Common myeloid progenitor, CD34-positive (primary cell): ENCODE measurements at places on chromosomes 13 and 19.

- DNase-seq: no peak
Measured at GRCh38 chr13:95650696-95651095, 6.2 kb upstream of the DZIP1 start.

GRCh38 chr13:76929851-76930374, 18.4 kb upstream of the ACOD1 start:
- no peak for DNase-seq

- DNase-seq: no peak
Measured at GRCh38 chr19:2517881-2518601, 42.1 kb downstream of the GADD45B start.

- DNase-seq: no peak
Measured at GRCh38 chr19:46296722-46297461, at the start of gene HIF3A. HIF3A (plus strand) TSS chr19:46297042; CDS start chr19:46297077, 35 bp downstream.

DNA sequence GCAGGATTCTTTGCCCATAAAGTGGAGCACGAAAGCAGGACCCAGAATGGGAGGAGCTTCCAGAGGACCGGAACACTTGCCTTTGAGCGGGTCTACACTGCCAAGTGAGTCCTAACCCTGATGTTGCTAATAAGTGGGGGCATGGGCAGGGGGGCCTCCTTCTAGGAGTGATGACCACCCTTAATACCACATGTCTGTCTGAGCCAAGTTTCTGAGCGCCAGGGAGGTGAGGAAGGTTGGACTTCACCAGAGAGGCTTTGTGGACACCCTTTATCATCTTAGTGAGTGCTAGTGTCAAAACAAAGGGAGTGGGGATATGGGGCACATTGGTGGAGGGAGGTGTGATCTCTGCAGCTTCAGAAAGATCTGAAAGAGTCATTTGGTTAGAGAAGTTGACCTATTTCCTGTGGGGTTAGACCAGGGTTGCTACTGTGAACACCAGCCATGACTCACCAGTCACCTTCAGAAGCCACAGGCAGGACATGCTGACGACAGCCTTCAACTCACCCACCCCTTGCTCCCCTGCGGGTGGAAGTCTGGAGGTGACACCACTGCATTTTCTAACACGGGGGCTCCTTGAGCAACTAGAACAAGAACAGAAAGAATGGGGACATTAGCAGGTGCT, 8.8 kb downstream of the ALOX5AP start:
- DNase-seq: peak; percentile 99

DNA sequence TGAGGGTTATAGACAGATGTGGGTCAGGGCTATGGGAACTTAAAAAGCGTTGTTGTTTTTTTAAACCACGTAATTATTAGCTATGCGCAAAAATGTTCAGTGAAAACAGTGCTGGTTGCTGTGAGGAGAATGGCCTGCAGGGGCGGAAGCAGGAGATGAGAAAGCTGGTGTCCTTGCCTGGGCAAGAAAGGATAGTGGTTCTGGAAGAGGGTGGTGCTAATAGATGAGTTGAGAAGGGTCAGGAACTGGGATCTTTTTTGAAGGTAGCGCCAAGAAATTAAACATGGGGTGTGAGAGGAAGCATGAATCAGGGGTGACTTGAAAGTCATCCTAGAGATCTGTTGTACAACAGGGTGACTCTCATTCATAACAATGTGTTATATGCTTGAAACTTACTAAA, 4.8 kb upstream of the SMG9 start:
- DNase-seq: no peak

DNA sequence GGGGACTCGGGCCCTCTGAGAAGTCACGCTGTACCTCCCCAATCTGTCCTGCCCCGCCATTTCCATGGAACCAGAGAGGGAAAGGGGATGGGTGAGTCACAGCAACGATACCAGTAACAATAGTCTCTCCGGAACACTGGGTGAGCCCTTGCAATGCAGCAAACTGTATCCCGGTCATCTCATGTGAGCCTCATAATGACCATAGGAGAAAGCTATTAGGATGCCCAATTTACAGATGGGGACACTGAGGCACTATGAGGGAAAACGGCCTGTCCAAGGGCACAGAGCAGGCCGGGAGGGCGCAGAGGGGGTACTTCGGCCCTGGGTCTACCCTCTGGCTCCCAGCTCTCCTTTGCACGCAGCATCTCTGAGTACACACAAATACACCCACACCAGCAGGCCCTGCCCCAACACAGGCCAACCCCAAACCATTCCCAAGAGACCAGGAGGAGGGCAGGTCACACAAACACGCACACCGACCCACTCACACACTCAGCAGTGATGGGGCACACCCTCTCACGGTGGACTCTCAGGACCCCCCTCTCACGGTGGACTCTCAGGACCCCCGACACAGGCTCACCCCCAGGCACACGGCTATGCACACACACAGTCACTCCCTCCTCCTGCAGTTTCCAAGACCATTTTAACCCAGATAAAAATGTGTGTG, 18.2 kb downstream of the LRRC4B start:
- DNase-seq: no peak

GRCh38 chr13:78376033-78376432, 227.3 kb downstream of the POU4F1 start:
- peak; percentile 56 for DNase-seq

DNA sequence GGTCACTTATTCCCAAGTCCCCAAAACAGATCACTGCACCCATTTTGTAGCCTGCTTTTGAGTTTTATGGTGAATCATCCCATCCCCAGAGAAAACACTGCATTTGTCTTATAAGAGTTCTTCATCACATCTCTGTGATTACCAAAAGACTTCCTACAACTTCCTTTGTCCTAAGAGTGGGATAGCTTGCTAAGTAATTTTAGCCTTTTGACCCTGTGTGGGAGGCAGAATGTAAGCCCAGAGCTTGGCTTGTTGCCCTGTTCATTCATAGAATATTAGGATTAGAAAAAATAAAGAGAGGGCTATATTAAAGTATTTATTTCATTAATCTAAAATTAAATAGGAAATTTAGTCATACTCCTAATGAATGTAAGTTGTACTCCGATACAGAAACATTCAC, 213.3 kb downstream of the MZT1 start:
- DNase-seq: no peak

- DNase-seq: no peak
Measured at GRCh38 chr13:39091586-39091985, 53.3 kb downstream of the NHLRC3 start.

- no peak for DNase-seq
Measured at GRCh38 chr19:5222821-5223321, 117.7 kb downstream of the PTPRS start.

DNA sequence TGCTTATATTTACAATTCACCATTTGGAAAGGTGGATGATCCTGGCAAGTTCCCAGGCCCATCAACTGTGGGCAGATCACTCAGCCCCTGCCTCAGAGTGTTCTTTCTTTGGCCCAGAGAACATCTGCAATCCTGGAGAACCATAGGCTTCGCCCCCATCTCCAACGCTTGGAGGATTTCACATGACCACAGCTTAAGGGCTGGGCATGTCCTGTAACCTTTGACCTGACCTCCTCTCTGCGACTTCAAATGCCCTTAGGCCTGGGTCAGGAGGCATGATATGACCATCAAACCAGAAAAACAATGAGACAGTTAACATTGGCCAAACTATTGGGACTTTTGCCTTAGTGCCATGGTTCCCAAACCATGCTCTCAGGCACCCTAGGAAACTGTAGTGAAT, 7.2 kb upstream of the MBNL2 start:
- no peak for DNase-seq

DNA sequence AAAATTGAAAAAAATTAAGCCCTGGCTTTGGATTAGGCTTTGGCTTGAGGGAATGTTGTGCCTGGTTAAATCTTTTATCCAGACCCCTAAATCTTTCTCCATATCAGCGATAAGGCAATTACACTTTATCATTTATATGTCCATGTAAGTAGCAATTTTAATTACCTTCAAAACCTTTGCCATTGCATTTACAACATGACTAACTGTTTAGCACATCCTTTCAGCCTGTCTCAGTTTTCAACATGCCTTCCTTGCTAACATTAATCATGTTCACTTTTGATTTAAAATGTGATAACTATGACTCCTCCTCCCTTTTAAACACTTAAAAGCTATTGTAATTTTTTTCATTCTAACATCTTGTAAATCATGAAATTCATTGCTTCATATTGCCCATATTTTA, 583.7 kb downstream of the SLITRK1 start:
- DNase-seq: no peak

- no peak for DNase-seq
Measured at GRCh38 chr13:34030782-34031181, 212.8 kb downstream of the RFC3 start.

DNA sequence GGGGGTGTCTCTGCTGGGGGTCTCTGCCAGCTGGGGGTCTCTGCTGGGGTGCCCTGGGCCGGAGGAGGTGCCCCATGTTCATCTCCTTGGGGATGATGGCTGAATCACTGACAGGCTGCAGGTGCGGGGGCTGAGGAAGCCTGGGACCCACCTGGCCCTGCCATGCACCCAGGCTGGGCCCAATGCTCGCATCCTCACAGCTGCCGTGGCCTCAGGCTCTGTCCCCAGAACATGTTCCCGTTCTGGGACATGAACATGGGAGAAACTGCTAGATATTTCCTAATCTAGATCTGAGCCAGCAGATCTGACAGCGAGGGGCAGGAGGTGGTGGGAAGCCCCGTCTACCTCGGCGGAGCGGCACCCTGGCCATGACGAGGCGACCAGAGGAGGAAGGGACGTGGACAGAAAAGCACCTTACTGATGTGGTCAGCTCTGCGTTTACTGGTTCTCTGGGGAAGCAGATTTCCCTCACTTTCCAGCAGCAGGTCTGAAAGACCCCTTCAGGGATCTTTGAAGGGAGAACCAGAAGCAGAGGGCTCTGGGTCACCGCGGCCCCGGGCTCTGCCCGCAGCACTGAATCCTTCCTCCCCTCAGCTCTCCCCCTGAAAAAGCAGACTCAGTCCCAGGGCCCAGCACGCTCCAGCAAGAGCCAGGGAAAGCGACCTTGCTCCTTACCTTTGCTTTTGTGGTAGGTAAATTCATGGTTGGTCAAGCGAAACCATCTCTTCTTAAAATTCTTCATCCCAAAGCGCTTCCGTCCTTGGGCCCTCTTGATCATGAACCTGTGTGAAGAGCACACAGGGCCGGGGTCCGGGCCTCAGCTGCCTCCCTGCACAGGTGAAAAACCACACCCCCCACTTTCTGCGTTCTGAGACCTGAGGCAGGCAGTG, 26.5 kb upstream of the C13orf46 start:
- DNase-seq: no peak

DNA sequence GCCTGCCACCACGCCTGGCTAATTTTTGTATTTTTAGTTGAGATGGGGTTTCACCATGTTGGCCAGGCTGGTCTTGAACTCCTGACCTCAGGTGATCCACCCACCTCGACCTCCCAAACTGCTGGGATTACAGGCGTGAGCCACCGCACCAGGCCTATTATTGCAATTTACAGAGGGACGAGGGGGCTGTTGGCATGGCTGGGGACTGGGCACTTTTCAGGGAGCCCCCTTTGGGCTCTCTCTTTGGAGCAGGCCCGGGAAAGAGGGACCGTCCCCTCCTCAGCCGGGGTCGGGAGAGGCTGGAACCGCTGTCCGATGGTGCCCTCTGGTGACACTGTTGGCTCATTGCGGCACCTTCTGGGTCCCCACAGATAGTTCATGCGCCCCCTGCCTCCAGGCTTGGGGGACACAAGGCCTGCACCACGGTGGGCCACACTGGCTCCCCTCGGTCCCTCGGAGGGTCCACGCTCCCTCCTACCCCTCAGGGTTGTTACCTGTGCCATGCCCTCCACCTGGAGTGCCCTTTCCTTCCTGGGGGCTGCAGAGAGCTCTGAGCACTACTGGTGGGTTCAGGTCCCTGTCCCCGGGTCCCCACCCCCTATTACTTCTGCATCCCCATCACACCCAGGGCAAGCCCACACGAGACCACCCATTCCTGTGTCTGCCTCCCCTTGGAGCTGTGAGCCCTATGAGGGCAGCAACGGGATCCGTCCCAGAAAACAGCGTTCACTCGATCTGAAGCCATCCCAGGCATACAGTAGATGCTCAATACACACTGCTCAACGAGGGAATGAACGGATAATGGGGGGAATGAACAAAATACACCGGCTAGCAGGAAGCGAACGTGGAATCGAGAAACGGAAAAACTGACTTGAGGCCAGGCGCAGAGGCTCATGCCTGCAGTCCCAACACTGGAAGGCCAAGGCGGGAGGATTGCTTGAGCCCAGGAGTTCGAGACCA, 12.5 kb downstream of the FEM1A start:
- DNase-seq: peak; percentile 83

- DNase-seq: peak; percentile 22
Measured at GRCh38 chr19:12092956-12093355, 28.4 kb downstream of the ZNF844 start.

GRCh38 chr13:113658836-113659235, 838 bp upstream of the ATP4B start:
- DNase-seq: no peak

DNA sequence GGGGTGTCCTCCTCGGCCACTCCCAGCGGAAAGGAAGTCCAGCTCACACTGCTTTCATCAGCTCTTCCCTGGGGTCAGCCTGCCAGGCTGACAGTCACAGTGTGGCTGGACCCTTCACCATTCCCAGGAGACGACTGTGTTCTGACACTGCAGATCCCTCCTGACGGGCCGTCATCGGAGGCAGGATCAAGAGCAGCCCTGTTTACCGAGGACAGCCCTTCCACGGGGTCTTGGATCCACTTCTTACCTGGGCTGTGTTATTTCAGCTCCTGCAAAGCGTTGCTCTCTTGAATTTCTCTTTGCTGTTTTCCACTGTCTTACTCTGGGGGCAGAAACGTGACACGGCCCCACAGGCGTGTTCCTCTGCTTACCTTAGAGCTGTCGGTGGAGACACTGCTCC, 149.9 kb upstream of the SOX1 start:
- DNase-seq: no peak
